ENCODE measurements at places on chromosomes 3 and 15.

- peak; percentile 50 for DNase-seq
Observed at GRCh38 chr15:88911766-88912118, 1.4 kb downstream of the MFGE8 start.

GRCh38 chr15:51137880-51138430 is 43.2 kb upstream of the TNFAIP8L3 start:
- no peak for DNase-seq

DNA sequence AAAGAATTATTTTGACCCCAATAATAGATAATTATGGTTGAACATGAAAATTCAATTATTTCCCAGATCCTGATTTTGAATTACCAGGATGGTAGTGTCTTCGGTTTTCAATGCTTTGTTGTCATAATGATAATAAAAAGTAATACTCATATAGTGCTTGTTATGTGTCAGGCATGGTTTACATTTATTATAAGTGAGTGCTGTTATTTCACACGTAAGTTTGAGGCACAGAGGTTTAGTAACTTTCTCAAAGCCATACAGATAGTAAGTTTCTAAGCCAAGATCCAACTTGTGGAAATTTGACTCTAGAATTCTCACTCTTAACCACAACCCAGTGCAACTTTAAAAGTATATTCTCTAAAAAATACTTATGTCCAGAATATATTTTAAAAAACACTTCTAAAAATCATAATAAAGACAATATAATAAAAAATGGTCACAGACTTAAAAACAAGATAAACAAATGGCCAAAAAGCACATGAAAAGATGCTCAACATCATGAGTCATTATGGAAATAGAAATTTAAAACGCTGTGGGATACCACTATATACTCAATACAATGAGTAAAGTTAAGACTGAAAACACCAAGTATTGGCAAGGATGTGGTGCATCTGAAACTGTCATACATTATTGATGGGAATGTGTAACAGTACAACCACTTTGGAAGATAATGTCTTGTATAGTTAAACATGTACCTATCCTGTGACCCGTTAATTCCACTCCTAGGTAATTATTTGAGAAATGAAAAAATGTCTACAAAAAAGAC is 45.2 kb downstream of the SPRED1 start:
- no peak for DNase-seq

- no peak for DNase-seq
Observed at GRCh38 chr3:61030469-61031035, 220.7 kb downstream of the FHIT start.

GRCh38 chr3:18989237-18989795 is 159.0 kb upstream of the KCNH8 start:
- no peak for DNase-seq

GRCh38 chr3:126752303-126753190 is 48.5 kb downstream of the CHCHD6 start:
- peak; percentile 76 for DNase-seq

GRCh38 chr15:85558848-85559247 is 178.4 kb downstream of the AKAP13 start:
- DNase-seq: no peak

- DNase-seq: no peak
Observed at GRCh38 chr3:114043205-114043604, 13.1 kb downstream of the CCDC191 start.

DNA sequence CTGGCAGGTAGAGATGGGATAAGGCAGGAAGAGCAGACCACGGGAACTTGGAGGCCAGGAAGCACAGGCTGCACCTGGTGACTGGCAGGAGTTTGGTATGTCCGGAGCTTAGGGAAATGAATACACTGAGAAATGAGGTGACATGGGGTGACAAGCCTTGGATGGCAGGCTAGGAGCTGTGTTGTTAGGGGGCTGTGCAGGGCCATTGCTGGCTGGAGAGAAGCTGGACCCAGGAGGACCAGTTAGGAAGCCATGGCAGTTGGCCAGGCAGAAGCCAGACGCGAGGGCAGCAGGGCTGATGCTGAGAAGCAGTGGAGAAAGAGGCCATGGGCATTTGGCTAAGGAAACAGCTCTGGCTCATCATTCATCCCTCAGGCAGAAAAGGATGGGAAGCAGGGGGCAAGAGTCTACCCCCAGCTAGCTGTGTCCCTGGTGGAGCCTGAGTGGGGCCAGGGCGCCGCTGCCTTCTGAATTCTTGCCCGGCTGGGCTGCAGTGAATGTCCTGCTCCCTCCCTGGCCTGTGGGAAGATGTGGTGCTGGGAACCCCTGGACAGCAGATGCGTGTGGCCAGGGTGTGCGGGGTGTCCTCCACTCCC is 255.8 kb downstream of the FAM43A start:
- no peak for DNase-seq

- DNase-seq: no peak
Observed at GRCh38 chr15:39205506-39206371, 375.1 kb upstream of the THBS1 start.

- no peak for DNase-seq
Observed at GRCh38 chr3:133424937-133425869, 25.3 kb downstream of the BFSP2 start.

- no peak for DNase-seq
Observed at GRCh38 chr3:99662838-99663570, 24.6 kb downstream of the COL8A1 start.

GRCh38 chr3:143135150-143135549 is 15.6 kb downstream of the CHST2 start:
- DNase-seq: peak; percentile 89

DNA sequence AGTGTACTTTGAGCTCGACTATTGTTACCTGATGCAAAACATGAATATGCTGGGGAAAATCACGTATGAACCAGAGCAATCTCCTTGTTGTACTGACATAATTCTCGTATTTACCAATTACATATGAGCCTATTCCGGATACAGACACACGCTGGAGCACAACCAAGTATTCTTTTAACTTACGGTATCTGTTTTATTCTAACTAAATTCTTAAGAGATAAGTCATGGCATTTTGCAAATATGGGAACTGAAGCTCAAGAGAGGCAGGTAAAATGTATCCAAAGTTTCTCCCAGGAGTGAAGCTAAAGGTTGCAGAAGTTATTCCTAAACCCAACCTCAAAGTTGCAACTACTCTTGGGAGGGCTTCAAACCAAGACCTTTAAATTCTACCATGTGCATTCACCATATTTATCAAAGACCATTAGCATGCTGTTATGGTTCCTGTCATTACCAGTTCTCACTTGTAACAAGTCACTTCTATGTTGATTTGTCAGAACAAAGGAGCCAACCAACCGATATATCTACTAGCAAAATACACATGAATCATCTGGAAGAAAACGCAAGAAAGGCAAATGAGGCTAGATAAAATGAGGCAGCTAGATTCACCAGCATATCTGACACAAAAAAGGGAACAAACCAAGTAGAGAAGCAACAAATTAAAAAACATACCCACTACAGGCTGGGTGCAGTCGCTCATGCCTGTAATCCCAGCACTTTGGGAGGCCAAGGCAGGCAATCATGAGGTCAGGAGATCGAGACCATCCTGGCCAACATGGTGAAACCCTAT is 17.8 kb downstream of the TBL1XR1 start:
- no peak for DNase-seq

All from HTR-8/SVneo (cell line).